ENCODE measurements at places on chromosomes 4 and X.

DNA sequence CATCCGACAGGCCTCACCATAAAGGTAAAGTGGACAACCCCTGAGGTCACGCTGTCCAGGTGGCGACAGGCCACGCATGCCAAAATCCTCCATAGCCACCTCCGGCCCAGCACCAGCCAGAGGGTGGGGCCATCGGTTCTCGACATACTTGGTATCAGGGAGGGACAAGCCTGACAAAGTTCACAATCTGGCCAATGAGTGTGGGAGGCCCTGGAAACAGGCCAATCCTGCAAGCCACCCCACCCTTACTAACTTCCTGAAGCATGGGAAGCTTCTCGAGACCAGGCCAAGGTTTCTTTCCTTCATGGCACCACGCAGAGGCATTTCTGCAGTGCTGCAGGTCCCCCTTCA is 73.8 kb downstream of the MTMR1 start:
- no peak for DNase-seq

- DNase-seq, result no peak
Measured at GRCh38 chr4:153114771-153115321, 89.4 kb upstream of the TRIM2 start.

DNA sequence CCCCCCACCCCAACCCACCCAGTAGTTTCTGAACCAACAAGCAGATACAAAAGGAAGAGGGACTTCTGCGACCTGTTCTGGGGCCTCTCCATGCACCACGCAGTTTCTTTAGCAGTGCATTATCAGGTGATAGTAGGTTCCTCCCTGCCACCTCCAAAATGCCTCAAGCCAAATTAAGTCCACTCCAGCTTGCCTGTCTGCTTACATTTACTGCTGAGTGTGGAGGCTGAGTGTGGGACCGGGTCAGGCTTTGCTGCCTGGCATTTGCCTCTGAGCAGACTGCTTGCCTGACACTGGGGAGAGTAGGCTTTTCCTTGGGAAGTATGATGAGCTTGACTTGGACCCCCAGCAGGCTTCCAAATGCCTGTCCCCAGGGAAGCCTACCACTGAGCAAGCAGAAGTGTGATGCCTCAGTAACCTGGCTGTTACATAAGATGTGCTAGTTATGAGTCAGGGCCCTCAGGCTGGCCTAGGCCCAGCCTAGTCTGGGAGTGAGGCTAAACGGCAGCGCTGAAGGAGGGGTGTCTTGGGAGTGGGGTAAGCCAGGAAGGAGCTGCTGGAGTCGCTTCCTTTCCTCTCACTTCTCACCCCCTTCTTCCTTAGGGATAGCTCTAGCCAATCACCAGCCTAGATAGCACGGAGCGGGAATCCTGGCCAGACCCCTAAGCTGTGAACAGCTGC is 9.0 kb downstream of the TSC22D3 start:
- DNase-seq, result no peak

GRCh38 chrX:148311544-148311943 is 188.9 kb upstream of the AFF2 start:
- DNase-seq, result no peak

DNA sequence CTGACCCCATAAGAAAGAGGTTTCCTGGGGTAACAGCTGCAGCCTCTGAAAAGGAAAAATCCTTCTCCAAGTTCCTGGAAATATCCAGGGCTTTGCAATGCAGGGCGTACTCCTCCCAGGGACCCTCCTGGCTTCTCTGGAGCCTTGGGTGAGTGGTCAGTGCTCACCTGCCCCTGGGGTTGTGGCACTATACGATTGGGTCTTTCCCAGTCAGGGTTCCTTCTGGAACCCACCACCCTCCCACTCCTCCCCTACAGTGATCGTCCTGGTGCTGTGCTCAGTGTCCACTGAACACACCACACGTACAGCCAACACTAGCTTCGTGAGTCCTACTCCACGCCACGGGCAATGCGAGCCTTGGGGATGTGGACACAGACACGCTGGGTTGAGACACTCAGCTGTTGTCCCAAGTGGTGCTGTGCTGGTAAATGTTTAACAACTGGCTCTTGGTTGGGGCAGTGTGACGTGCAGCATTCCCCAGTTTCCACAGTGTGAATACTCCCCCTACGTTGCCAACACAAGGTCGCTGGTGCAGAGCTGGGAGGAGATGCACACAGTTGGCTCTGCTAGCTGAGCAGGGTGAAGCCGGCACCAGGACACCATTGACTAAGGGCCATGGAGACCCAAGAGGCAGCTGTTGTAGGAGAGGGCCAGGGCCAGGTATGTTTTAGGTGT is 65.4 kb downstream of the HTRA3 start:
- peak; percentile 59 for DNase-seq

- peak; percentile 51 for DNase-seq
Measured at GRCh38 chr4:8729408-8730149, 137.0 kb downstream of the CPZ start.

GRCh38 chr4:160265014-160265413 is 1162.1 kb downstream of the RAPGEF2 start:
- DNase-seq, result no peak

GRCh38 chrX:16664626-16665025 is 14.7 kb downstream of the S100G start:
- DNase-seq, result no peak

DNA sequence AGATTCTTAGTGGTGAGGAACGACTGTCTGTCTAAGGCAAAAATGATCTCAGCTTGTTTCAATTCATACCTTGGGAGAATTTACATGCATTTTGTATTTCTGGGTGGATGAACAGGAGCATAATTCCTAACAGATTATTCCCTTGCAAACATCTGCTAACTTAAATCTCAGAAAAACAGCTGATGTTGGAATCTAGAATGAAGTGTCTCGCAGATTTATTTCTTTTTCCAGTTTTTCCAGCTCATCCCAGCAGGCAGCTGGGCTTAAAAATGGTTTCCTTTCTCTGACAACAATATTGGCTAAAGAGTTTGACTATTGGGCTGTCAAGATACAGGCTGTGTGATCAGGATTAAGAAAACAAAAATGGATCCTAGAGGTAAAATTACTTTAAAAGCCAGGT is 1.1 kb downstream of the LNX1 start:
- DNase-seq, result no peak

All from suprapubic skin (tissue), 4 donors.